ENCODE measurements at places on chromosomes 6 and 20.
A peak's percentile ranks its signal among the peaks of the same experiment; 100 is the strongest.

GRCh38 chr6:56730663-56731529, 88.2 kb upstream of the DST start:
- DNase-seq, result no peak

DNA sequence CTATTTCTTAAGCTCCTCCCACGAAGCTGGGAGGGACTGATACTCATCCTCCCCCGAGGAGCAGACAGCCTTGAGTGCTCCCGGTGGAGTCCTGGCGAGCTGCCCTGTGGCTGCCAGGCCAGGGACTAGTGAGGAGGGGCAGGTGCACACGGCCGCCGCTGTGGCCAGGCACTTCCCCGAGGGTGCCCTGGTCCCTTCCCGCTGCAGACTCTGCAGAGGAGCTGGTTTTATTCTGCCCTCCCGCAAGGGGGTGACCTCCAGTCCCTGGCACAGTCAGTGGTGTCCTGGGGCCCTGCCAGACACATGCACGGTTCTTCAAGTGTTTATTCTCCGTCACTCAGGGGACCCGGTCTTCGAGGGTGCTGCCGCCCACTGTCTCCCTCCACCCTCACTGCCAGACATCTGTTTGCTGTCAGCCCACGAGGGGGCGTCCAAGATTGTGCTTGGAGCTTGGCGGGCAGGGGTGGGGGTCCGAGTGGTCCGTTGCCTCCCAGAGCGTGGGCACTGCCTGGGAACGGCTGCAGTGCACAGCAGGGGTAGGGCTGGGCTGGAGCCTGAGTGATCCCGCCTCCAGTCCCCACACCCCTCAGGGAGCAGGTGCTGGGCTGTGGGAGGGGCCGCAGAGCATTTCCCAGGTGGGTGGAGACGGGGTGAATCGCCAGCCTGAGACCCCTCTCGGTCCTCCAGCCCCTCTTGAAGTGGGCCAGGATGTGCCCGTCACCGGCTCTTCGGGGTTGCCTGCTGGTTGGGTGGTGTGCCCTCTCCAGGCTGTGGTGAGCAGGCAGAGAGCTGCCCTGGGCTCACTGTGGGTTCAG, 3.1 kb upstream of the CABLES2 start:
- DNase-seq, result peak; percentile 42

DNA sequence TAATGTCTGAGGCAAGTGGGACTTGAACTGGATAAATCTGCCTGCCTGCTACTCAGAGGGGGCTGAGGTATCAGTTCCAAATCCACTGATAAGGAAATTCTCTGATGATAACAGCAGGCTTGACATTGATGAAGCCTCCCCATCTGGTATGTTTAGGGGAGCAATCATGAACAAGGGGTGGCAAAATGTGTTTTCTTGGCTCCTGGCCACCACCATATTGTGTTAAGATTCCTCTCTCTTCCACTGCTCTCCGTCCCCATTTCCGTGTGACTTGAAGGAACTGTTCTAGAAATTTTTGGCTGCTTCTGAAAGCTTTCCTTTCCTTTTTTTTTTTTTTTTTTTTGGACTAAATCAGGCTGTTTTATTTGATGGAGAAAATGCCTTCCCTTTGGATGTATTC, 335.3 kb upstream of the NRSN1 start:
- DNase-seq, result no peak

DNA sequence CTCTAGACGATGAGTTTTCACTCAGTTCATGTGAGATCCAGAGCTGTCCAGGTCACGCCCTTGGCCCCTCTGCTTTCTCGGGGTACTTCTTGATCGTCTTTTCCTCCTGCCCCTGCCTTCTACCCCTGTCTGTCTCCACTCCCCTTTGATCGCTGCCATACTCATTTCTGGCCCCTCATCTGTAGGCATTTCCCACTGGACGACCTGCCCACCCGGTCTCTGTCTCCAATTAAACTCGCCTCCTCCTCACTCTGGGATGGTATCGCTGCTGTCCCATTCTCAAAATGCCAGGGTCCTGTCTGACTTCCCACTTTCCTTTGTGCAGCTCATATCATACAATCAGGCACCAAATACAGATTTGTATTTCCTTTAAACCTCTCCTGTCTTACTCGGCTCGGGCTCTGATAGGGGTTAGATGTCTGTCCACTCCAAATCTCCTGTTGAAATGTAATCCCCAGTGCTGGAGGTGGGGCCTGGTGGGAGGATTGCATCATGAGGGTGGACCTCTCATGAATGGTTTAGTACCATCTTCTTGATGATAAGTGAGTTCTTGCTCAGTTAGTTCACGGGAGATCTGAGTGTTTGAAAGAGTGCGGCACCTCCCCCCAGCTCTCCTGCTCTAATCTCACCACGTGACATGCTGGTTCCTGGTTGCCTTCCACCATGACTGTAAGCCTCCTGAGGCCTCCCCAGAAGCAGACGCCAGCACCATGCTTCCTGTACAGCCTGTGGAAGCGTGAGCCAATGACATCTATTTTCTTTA, 3.5 kb upstream of the SYNJ2 start:
- DNase-seq, result no peak

DNA sequence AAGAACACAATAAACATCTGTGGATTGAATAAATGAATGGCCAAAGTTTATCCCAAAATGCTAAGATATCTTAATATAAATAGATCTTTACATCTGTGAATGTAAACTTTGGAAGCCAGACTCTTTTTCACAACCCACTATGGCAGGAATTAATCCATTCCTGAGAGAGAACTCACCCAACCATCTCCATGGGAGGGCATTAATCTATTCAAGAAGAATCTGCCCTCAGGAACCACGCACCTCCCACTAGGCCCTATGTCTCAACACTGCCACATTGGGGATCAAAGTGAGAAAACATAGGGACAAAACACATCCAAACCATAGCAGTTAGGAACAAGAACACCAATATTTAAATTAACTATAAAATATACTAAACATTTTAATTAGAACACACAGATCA, 3.4 kb downstream of the UBE3D start:
- no peak for DNase-seq

- no peak for DNase-seq
These were observed 87.8 kb downstream of the GMDS start for GRCh38 chr6:2157441-2158127.

- no peak for DNase-seq
These were observed 40.7 kb downstream of the YTHDF1 start for GRCh38 chr20:63175038-63175895.

DNA sequence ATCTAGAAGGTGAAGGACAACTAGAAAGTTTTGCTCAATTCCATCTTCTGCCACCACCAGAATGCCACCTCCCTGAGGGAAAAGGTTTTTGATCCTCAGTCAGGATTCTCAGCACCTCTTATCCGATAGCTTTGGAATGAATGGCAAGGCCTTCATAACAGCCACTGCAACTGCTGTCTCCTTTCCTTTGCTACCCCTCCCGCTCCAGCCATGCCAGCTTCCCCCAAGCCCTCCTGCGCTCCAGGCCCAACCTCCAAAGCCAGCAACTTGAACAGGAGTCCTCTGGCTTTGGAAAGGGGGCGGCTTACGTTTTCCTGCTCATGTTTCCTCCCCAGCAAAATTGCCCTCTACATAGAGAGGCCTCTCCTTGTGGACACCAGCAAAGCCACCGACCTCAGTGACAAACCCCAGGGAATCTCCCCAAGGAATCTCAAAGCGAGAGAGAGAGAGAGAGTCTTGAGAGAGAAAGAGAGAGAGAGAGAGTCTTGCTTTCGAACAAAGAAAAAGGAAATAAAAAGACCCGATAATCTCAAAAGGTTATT, 420 bp upstream of the BTN2A1 start:
- DNase-seq, result no peak

GRCh38 chr6:34249469-34250261, 859 bp upstream of the SMIM29 start:
- DNase-seq, result no peak

- DNase-seq, result no peak
These were observed 18.7 kb upstream of the APMAP start for GRCh38 chr20:25011261-25011660.

DNA sequence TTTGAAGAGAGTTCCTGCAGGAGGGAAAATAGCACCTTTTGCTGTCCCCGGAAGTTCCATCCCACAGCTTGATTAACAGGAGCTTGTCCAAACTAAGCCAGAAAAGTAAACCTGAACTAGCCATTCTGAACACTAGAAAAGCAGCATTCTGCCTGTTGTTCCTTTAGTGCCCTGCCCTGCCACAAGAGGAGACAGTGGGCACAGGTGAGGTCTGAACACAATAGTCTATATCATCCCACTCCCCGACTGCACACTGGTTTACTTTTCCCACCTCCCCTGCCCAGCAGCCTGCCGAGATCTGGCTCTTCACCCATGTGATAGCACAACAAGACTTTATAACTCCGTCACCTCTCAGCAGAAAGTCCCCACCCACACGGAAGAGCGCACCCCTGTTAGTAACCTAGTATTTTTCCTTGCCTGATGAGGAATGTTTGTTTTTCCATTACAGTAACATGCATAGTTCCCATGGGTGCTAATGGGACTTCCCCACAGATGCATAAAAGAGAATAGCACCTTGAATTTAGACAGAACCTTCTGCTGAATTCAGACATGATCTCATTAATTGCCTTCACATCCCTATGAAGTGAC, 59.7 kb downstream of the TFAP2A start:
- DNase-seq, result no peak

DNA sequence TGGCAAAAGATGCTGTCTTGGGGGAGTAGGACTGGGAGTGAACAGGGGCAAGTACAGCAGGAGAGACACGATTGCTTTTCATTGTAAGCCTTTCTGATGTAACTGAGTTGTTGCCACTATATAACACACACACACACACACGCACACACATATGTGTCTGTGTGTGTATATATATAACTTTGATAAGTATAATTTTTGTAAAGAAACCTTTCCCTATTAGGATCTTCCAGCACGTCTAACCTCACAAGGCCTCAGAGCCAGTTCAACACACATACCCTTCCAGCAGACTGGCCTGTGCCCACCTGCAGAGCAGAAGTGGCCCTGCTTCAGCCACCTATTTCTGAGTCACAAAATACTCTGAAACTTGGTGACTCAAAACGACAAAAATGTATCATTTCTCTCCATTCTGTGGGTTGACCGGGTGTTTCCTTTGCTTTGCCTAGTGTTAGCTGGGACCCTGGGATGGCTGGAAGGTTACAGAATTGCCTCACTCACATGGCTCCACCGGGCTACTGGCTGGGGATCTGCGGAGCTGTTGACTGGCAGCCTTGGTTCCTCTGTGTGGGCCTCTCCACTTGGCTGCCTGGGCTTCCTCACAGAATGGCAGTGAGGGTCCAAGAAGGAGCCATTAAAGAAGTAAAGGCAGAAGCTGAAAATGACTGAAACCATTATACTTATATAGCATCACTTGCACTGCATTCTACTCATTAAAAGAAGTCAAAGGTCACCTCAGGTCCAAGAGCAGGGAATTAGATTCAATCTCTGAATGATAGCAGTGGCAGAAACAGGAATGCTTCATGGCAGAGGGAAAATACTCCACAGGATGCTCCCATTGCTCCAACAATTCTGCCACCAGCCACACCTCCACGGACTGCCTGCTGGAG, 126.4 kb downstream of the BANF2 start:
- DNase-seq, result no peak

GRCh38 chr6:116925088-116925794, 48.2 kb downstream of the RFX6 start:
- no peak for DNase-seq

DNA sequence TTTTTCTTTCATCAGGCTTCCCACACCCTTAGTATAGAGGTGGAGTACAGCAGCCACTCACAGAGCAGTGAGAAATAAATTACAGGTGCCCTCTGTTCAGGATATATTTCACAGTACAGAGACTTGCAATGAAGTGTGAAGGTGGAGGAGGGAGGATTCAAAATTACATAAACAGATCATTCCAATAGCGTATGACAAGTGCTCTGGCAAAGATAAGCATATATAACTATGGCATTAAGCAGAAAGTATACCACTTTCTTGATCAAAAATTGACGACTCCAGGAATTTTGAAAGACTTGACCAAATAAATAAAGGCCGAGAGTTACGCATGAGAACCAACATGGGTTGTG, 108.7 kb downstream of the GPX5 start:
- no peak for DNase-seq

DNA sequence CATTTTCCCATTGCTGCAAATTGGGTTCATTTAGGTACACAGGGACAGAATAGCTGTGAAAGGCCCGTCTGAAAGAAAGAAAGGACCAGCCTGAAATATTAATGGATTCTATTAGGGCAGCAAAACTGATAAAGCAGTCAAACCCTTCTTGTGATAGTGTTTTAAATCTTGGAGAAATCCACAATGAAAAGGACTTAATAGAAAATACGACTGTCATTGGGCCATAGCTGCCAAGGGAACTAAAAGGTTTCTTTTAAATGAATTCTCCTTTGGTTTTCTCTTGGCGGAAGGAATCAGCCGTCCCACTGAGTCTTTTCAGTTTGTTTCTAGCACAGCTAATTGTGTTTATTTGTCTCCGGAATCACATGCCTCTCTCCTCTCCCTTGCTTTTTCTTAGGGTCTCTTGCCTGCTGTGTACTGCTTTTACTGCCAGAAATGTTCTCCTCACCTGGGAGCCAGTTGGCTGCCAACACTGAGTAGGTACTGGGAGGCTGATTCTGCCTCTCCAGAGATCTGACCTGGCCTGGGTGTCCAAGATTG, 11.3 kb downstream of the PAQR8 start:
- no peak for DNase-seq

DNA sequence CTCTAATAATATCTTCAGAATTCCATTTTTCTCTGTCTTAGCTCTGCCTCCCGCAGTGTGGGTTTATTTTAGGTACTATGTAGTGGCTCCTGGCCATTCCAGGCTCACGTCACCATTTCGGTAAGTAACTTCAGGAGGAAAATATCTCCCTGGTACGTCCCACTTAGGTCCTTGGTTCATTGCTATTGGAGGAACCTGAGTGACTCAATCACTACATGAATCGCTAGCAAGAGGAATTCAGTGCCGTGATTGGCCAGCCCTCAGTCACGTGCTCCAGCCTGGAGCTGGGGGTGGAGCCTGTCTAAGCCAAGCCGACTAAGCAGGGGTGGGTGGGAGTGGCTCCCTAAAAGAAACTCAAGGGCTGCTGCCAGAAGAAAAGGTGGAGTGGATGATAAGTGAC, 67.3 kb upstream of the E2F3 start:
- DNase-seq, result no peak

DNA sequence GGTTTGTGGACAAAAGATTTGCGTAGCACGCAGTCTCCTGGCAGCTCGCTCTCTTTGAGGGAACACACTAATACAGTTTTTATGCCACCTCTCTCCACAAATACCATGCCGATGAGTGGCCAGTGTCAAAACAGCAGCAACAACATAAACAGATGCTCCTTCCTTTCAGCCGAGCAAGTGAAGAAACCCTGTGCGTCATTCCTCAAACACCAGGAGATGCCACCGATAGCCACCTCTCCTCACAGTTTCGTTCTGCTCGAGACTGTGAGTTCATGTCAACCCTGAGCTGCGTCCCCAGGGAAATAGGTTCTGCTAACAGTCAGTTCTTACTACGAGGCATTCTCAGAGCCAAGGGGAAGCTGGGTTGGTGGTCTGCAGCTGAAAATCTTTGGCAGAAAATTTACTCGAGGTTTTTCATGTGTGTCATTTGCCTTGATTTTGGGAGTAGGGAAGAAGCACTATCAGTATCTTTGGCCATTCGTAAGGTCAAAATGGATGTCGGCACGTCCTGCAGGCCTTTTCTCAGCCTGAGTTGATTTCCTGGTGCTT, 59.9 kb downstream of the EYA2 start:
- DNase-seq, result no peak

- no peak for DNase-seq
These were observed 121.6 kb downstream of the DHX35 start for GRCh38 chr20:39083761-39084160.

Data from stimulated activated CD4-positive, alpha-beta T cell treated with anti-CD3 and anti-CD28 coated beads, Interleukin-4, amount 100 ng/mL, for 1 hour (primary cell).